Pulmonary artery endothelial cell (primary cell): ENCODE measurements at places on chromosomes 5 and 9.

DNA sequence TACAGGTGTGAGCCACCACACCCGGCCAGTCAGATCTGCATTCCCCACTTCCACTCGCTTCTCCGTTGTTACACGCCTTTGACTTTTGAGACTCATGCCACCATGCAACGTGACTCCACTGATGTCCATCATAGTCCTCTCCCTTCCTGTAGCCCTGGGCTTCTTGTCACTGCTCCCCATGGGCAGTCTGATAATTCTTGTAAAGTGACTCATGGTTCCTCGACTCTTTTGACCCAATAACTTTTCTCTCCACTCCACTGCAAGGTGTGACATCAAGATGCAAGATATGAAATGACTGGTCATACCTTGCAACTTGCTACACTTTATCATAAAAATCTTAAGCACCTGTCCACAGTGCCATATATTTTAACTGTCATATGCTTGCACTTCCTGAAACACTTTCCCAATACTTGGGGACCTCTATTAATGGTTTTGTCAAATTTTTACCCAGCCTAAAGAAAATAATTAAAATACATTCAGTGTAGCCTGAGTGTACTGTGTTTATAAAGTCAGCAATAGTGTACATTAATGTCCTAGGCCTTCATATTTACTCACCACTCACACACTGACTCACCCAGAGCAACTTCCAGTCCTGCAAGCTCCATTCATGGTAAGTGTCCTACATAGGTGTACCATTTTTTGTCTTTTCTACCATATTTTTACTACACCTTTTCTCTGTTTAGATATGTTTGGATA lies 18.6 kb upstream of the ANKRD18A start:
- DNase-seq, result no peak

DNA sequence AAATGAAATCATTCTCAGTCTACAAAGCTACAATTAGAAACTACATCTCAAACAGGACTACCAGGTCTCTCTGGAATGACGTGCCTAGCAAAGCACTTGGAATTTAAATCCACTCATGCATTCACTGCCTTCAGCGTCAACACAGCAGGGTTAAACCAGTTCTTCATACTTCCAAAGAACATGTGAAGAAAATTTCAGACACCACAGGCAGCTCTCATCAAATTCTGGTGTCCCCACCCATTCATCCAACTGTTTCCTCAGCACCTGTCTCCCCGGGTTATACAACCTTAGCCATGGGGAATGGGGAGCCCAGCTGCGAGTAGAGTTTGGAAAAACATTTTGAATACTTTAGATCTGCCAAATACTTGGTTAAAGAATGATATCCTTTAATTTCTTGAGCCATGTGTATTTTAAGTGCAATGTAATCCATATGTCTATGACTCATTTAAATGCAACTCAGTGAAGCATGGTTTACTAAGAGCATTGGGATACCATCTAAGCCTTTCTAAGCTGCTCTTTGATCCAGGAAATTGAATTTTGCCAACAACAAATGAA lies 17.5 kb downstream of the ADAM19 start:
- no peak for DNase-seq

GRCh38 chr9:4822057-4822456 lies 29.3 kb downstream of the RCL1 start:
- DNase-seq, result no peak

- no peak for DNase-seq
Measured at GRCh38 chr9:36118706-36119105, 17.8 kb upstream of the GLIPR2 start.

GRCh38 chr5:80033513-80033912 lies 1.6 kb upstream of the THBS4 start:
- no peak for DNase-seq
